ENCODE measurements at places on chromosomes 7 and 10.

DNA sequence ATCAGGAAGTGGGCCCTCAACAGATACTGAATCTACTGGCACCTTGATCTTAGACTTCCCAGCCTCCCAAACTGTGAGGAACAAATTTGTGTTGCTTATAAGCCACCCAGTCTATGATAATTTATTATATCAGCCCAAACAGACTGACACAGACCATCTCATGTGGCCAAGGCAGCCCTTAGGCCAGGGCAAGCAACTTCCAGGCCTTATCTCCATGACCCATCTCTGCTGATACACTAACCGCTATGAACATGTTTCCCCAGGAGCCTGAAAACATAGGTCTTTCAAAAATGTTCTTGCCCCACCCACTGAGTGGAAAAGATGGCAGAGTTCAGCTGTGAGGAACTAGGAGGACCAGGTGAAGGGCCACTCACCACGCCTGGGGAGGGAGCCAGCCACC is 3.2 kb upstream of the BLOC1S2 start:
- DNase-seq: peak; percentile 79

DNA sequence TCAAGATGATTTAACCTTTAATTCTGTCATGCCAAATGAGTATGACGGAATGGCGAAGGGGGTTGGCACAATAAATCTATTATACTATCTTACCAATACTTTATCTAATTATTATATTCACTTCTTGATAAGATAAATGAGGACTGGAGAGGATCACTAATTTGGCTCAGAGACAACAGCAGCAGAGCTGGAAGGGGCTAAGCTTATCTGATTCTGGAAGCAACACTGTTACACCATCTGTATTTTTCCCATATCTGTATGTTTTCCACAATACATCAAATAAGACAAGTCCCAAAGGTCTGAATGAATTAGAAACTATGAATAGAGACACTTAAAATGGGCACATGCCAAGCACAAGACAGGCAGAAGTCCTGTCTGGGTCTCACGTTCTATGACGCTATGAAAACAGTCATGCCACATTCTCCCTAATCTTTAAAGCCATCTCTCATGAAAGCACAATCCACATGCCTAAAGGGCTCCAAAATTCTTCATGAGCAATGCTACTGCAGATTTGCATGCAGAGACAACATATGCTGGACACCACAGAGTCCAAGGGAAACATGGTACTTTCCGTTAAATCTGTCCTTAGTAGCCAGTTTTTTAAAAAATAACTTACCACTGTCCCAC is 88.3 kb downstream of the SLC25A13 start:
- DNase-seq: no peak

DNA sequence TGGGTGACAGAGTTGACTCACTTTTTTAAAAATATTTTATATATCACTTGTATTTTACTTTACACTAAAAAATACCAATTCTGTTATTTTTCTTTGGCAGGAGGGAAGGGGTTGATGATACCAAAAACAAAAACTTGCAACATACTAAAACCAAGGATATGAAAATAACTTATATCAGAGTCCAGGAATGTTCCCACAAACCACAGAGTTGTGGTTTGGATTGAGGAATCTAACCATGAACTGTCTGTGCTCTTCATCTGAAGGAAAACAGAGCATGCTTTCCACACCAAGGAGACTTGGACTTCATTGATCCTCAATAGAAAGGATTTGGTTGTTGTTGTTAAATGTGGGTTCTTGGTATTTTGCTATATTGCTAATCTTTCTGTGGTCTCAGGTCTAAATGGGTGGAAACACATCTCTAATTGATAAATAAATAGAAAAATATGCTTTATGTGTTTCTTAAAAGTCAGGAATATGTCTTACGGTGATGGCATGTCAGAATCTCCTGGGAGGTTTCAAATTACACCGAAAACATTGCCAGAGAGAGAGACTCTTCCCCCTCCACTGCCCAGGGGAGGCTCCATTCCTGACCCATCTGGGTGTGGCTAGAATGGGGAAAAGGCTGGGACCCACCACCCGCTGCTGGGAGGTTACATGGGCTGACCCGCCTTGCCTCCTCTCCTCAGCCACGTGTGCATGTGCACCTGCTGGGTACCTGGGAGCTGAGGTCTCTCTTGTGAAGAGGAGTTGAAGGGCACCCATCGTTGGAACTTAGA is 46.9 kb upstream of the STK17A start:
- no peak for DNase-seq

DNA sequence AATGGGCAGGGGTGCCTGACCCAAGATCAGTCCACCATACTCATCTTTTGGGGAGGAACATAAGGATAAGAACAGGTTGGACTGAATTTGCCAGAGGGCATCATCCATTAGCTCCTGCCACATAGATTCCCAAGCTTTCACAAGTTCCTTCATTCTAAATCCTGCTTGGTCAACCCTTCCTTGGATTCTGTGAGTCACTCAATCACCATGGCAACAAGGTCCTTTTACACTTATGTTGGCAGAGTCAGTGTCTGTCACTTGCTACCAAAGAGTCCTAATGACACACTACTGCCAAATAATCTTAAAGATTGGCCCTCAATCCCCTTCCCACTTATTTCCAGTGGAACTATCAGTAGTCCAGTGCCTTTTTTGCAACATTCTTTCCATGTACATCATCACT is 5.0 kb upstream of the LGI1 start:
- DNase-seq: no peak

GRCh38 chr7:123901101-123901500 is 23.9 kb upstream of the SPAM1 start:
- no peak for DNase-seq

DNA sequence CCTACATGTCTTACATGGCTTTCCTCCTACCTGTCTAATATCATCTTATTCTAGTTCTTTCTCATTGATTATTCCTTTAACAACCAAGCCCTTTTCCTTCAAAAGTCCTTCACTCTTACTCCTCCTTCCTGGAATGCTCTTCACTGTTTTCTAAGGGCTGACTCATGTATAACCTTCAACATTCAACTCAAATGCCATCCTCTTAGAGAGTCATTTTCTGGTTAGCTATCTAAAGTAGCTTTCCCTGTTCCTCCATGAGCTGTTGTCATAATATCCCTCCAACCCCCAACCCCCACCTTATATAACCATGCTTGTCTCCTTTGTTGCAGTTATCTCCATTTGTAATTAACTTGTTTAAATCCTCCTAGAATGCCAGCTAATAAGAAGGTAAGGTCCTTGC is 286.8 kb downstream of the ADK start:
- no peak for DNase-seq

Data from hematopoietic multipotent progenitor cell treated with erythropoietin and hydrocortisone succinate and interleukin-3 and kit ligand, for 8 days (in vitro differentiated cells).